ENCODE measurements at places on chromosomes 2 and 18. TPM values are rescaled to one million over a fixed set of nuclear protein-coding genes. Genes with fewer than 3 reads are reported as not detected.

Gene GPR155
- 3.6 TPM for total RNA-seq

Gene NYAP2
- not detected for total RNA-seq

Gene LNPK
- total RNA-seq, result 20.3 TPM

Gene CNGA3
- total RNA-seq, result not detected

Gene TUBA3E
- total RNA-seq, result not detected

Gene PNPT1
- total RNA-seq, result 13.1 TPM

Gene HEATR5B
- total RNA-seq, result 34.0 TPM

Gene HOXD9
- total RNA-seq, result 1.5 TPM

Gene BCL11A
- total RNA-seq, result 0.28 TPM
